ENCODE measurements at places on chromosomes 3 and 15. TPM values are rescaled to one million over a fixed set of nuclear protein-coding genes. Genes with fewer than 3 reads are reported as not detected.

- H3K4me1 ChIP-seq, result no peaks in the 10 kb centered on the region
- no peak for DNase-seq
- no peak overlapping the region for H3K4me3 ChIP-seq
- H3K27me3 ChIP-seq, result no peaks in the 10 kb centered on the region
Observed at GRCh38 chr3:157220211-157220610, 60.3 kb upstream of the CCNL1 start.

DNA sequence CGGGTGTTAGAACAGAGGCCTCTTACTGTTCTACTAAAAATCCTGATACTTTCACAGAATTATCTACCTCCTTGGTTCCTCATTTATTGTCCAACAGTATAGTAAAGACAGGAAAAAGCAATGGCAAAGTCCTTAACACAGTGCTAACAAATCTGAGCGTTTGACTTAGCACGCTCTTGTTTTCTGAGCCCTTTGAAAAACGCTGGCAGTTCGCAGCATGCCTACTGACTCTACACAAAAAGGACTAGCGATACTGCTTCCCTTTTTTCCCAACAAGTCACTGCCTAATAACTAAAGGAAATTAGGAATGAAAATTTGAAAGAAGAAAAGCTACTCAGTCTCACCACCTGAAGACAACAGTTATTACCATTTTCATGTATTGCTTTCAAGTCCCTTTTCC, 34.8 kb upstream of the CEMIP start:
- H3K36me3 ChIP-seq, result no peaks in the 10 kb centered on the region
- H3K27ac ChIP-seq, result no peak overlapping the region
- H3K4me1 ChIP-seq, result no peaks in the 10 kb centered on the region

GRCh38 chr3:56157693-56158362, 310.4 kb downstream of the ERC2 start:
- no peak for DNase-seq
- no peak overlapping the region for H3K27ac ChIP-seq

DNA sequence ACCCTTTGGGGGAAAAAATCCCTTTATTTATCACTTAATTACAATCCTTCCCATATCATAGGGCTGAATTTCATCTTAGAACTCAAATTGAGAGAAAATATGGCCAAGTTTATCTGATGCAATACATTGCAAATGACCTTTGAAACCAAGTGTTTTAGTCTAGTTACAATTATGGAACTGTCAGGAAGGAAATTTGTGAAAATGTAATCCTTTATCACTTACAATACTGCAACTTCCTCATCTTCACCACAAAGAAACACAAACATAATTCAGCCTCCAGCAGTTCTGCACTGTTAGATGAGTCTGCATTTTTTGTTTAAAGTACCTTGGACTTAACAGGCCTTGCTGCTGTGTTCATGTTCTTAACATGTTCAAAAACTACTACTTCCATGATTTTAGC, 4.6 kb downstream of the CCPG1 start:
- H3K27me3 ChIP-seq, result no peaks in the 10 kb centered on the region
- no peak for DNase-seq

DNA sequence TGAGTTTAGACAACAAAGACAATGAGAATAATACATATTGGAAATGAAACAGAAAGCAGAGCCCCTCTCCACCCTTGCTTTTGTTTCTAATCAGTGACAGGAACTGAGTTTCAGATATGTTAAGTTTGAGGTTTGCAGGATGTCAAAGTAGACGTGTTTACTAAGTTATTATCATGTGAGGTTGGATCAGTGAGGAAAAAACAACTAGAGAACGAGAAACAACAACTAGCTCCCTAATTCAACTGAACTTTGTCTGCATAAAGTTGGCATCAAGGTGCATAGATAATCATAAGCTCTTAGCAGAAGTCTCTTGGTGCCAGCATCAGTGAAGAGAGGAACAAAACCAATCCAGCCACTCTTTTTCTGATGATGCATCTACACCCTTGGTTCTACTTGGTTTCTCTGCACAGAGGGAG, 491.1 kb upstream of the NR2F2 start:
- no peaks in the 10 kb centered on the region for H3K27me3 ChIP-seq
- H3K4me3 ChIP-seq, result no peak overlapping the region
- DNase-seq, result no peak
- H3K4me1 ChIP-seq, result no peaks in the 10 kb centered on the region
- H3K27ac ChIP-seq, result no peak overlapping the region

DNA sequence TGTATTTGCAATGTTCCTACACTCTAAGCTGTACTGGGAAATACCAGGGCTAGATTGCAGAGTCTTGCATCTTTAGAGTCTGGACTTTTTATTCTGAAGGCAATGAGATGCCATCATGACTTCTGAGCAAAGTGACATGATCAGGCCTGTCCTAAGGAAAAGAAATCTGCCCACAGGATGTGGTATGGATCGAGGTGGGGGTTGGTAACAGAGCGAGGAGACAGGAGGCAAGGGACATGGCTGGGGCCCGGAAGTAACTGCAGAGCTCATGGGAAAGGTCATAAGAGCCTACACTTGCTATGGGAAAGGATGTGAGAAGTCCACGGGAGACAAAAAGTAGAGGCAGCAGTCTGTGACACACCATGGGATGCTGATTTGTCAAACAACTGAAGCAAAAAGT, 121.5 kb downstream of the OXNAD1 start:
- no peaks in the 10 kb centered on the region for H3K36me3 ChIP-seq
- H3K4me1 ChIP-seq, result no peaks in the 10 kb centered on the region
- H3K27ac ChIP-seq, result no peak overlapping the region

GRCh38 chr3:115659253-115660220, 36.2 kb downstream of the GAP43 start:
- H3K4me1 ChIP-seq, result no peaks in the 10 kb centered on the region
- no peaks in the 10 kb centered on the region for H3K27me3 ChIP-seq
- no peak for DNase-seq
- H3K36me3 ChIP-seq, result no peaks in the 10 kb centered on the region
- H3K4me3 ChIP-seq, result peak overlapping the region; percentile 82

Gene LEKR1
- total RNA-seq, result 8.0 TPM
